Esophagus squamous epithelium (tissue), 5 donors: ENCODE measurements at places on chromosomes 6 and 20. TPM values are rescaled to one million over a fixed set of nuclear protein-coding genes. Genes with fewer than 3 reads are reported as not detected.

TXNDC5 gene
- 114 TPM for total RNA-seq

SAMD3 gene
- 0.88 TPM for total RNA-seq

TRAPPC3L gene
- not detected for total RNA-seq

SLC35D3 gene
- not detected for total RNA-seq

SIGLEC1 gene
- 3.2 TPM for total RNA-seq

SNAP25 gene
- total RNA-seq: not detected

WFDC12 gene
- total RNA-seq: 0.64 TPM

OPN5 gene
- not detected for total RNA-seq

BPIFB4 gene
- not detected for total RNA-seq

HLA-DQB1 gene
- total RNA-seq: 2.6 TPM

CST4 gene
- not detected for total RNA-seq

VSX1 gene
- total RNA-seq: not detected

PCK1 gene
- 1.4 TPM for total RNA-seq

MRPS26 gene
- total RNA-seq: 39.5 TPM

SLC22A7 gene
- total RNA-seq: not detected

TFAP2B gene
- total RNA-seq: 2.4 TPM

DEFB132 gene
- total RNA-seq: not detected

TTBK1 gene
- total RNA-seq: 0.13 TPM

PRDM1 gene
- total RNA-seq: 37.2 TPM

MUCL3 gene
- total RNA-seq: 8.3 TPM

CFAP206 gene
- not detected for total RNA-seq

ABRACL gene
- 81.6 TPM for total RNA-seq

ZBTB24 gene
- 3.9 TPM for total RNA-seq

KIF6 gene
- total RNA-seq: 0.19 TPM

NDUFAF5 gene
- 10.8 TPM for total RNA-seq

SLC35F1 gene
- 0.57 TPM for total RNA-seq
